ENCODE measurements at places on chromosomes 6 and 20. TPM values are rescaled to one million over a fixed set of nuclear protein-coding genes. Genes with fewer than 3 reads are reported as not detected.
A peak's percentile ranks its signal among the peaks of the same experiment; 100 is the strongest.

HLA-DRB5 gene
- 3.3 TPM for total RNA-seq

DNA sequence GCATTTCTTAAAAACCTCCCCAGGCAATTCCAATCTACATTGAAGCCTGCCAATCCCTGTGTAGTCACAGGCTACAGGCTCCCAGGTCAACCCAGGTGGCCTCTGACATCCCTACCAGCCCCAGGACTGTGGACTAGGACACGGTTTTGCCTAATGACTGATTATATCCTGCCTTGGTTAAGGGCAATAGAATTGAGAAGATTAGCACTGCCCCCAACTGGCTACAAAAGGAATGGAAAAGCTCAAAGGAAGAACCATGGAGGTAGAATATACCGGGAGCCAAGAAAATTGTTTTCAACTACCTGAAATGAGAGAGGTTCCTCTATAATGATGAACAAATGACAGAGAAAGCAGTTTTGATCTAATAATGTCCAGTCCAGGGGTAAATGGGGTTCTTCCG is 421.1 kb upstream of the AGPAT4 start:
- DNase-seq: peak; percentile 36
- no peak overlapping the region for H3K27ac ChIP-seq
- H3K27me3 ChIP-seq: no peaks in the 10 kb centered on the region
- no peaks in the 10 kb centered on the region for H3K4me1 ChIP-seq

GRCh38 chr6:66526061-66526460 is 819.0 kb upstream of the EYS start:
- no peak for DNase-seq
- H3K4me3 ChIP-seq: no peak overlapping the region
- H3K36me3 ChIP-seq: no peaks in the 10 kb centered on the region
- no peaks in the 10 kb centered on the region for H3K4me1 ChIP-seq

DNA sequence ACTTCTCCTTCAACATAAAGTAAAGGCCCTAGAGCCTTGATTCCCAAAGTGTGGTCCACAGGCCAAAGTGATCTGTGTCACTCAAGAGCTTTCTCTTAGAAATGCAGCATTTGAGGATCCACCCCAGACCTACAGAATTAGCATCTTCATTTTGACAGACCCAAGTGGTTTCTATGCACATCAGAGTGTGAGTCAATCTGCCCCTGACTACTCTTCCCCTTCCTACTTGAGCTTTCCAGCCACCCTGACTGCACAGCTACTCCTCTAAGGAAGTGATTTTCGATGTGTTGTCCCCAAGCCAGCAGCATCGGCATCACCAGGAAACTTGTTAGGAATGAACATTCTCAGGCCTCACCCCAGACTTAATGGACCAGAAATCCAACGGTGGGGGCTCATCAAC is 2.6 kb downstream of the MEP1A start:
- no peak for DNase-seq
- no peaks in the 10 kb centered on the region for H3K27me3 ChIP-seq
- no peaks in the 10 kb centered on the region for H3K4me1 ChIP-seq
- no peak overlapping the region for H3K27ac ChIP-seq
- no peaks in the 10 kb centered on the region for H3K36me3 ChIP-seq

DNA sequence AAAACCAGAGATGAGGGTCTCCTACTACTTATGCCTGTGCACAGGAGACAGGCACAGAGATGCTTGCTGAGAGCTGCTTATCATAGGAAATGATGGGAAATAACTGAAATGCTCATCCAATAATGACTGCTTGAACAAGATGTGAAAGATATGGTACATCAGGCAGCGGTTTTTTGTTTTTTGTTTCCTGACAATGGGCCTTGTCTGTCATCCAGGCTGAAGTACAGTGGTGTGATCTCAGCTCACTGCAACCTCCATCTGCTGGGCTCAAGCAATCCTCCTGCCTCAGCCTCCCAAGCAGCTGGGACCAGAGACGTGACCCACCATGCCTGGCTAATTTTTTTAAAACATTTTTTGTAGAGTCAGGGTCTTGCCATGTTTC is 1.2 kb upstream of the RIPOR3 start:
- no peaks in the 10 kb centered on the region for H3K27me3 ChIP-seq
- H3K36me3 ChIP-seq: no peaks in the 10 kb centered on the region
- H3K4me1 ChIP-seq: peaks cover 3% of the 10 kb centered on the region
- no peak overlapping the region for H3K4me3 ChIP-seq
- H3K27ac ChIP-seq: no peak overlapping the region
- DNase-seq: no peak
